Gastroesophageal sphincter (tissue), 4 donors: ENCODE measurements at places on chromosomes 13 and 19. TPM values are rescaled to one million over a fixed set of nuclear protein-coding genes. Genes with fewer than 3 reads are reported as not detected.

The C5AR1 gene
- 3.9 TPM for total RNA-seq

The COL4A2 gene
- total RNA-seq: 496 TPM

DNA sequence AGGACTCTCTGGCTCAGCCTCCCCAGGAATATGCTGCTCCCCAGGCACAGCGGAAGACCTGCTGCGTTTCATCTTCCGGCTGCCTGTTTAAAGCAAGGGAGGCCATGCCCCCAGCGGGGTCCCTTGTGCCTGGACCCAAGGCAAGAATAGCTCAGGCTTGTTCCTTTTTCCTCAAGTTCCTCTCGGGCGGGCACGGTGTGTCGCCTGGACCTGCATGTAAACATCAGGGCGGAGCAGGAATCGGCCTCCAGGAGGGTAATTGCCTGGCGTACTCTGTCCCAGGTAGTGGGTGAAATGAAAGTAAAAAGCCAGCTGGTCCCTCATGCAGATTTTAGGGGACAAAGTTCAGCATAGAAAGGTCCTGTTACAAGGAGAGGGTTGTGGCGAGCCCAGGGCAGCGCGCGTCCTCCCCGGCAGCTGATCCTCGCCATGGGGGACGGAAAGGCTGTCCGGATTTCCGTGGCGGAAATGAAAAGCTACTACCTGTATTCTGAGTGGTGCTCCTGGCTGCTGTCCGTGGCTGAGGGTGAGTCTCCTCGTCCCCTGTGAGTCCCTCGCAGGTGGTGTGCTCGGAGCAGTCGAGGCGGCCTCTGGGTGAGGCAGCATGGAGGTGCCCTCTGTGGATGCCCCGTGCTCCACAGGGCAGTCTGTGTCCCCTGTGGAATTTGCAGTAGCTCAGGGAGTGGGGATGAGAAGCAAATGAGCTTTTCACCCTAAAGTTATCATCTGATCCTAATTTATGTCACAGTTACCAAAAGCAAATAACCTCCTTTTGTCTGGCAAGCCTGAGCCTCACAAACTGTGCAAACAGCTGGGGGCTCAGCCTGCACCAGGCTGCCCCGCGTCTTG is 16.2 kb downstream of the MCF2L start:
- no peak for ATAC-seq

DNA sequence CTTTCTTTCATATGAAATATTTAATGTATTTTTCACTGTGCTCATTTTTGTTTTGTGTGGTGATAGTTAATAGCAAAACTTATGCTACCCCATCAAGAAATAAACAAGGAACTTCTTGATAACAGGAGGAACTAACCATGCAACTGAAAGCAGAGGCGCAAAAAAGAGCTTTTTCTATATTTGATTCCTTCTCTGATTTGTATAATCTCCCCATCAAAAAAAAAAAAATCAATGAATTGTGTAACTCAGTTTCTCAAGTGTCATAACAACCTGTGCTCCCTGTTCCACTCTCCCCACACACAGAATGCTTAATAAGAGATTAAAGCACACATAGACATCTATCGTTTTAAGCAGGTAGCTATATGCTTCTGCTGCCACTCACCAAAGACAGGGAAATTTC is 67.3 kb upstream of the MED4 start:
- no peak for ATAC-seq

- ATAC-seq: no peak
Measured at GRCh38 chr19:44905437-44906160, at the start of gene APOE. Gene APOE, plus strand, starts transcription at chr19:44905796. Its CDS starts 829 bp downstream, at chr19:44906625.

DNA sequence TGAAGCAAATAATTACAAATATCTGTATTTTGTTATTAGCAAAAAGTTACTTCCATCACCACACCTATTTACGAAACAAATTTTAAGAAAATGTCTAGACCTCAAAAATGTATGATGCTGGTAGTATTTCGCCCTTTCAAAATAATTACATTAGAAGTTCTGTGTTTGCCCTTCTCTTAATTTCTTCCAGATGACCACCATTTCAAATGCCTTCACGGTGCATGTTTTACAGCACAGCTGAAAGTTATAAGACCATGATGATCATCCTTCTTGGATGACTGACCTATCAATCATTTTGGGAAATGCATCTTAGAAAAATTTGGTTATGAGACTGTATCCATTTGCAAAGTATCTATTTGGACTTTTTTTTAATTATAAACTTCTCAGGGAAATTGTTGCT is 390.8 kb downstream of the SLITRK6 start:
- no peak for ATAC-seq

The CEACAM18 gene
- total RNA-seq: not detected

DNA sequence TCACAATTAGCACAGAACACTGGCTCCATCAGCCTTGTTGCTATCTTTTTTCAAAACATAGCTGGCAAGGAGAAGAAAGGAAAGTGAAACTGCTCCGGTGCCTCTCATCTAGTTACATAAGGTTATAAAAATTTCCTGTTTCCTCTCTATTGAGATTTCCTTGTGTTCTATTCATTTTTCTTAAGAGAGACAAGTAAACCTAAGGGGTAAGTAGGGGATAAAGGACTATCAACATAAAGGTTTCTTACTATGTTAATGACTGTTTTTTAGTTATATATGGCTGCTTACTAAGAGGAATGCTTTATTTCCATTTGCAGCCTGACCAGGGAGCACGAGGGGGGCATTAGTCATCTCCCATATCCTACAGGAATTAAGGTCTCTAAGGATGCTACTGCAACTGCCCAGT is 73.2 kb upstream of the MLNR start:
- no peak for ATAC-seq

The IRS2 gene
- 43.9 TPM for total RNA-seq

- no peak for ATAC-seq
Measured at GRCh38 chr13:29868581-29868980, 18.2 kb upstream of the UBL3 start.

GRCh38 chr13:45327253-45327955 is 13.6 kb downstream of the TPT1 start:
- ATAC-seq: no peak

- no peak for ATAC-seq
Measured at GRCh38 chr13:111902726-111903125, 164.2 kb upstream of the SOX1 start.

- no peak for ATAC-seq
Measured at GRCh38 chr13:38685974-38686576, 802 bp upstream of the FREM2 start.

GRCh38 chr19:21621671-21622070 is 116.3 kb downstream of the ZNF429 start:
- no peak for ATAC-seq

GRCh38 chr13:79349011-79349410 is 57.0 kb downstream of the RBM26 start:
- no peak for ATAC-seq

DNA sequence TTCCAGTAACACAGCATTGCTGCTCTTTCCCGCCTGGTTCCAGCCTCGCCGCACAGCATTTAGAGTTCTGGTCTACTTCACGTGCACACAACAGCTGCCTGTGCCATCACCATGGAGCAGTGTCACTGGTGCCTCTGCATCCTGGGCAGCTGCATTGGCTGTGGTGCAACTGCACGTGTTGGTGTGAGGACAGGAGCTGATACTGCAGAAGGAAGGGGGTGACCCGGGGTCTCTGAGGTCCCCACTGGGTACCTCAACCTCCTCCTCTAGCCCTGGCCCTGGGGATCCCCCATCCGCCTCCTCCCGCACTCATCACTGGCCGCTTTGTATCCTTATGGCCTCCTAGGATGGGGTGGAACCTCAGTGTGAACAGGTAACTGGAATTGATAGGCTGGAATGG is 112.5 kb downstream of the SOX1 start:
- no peak for ATAC-seq

The ZNF324 gene
- 20.4 TPM for total RNA-seq

DNA sequence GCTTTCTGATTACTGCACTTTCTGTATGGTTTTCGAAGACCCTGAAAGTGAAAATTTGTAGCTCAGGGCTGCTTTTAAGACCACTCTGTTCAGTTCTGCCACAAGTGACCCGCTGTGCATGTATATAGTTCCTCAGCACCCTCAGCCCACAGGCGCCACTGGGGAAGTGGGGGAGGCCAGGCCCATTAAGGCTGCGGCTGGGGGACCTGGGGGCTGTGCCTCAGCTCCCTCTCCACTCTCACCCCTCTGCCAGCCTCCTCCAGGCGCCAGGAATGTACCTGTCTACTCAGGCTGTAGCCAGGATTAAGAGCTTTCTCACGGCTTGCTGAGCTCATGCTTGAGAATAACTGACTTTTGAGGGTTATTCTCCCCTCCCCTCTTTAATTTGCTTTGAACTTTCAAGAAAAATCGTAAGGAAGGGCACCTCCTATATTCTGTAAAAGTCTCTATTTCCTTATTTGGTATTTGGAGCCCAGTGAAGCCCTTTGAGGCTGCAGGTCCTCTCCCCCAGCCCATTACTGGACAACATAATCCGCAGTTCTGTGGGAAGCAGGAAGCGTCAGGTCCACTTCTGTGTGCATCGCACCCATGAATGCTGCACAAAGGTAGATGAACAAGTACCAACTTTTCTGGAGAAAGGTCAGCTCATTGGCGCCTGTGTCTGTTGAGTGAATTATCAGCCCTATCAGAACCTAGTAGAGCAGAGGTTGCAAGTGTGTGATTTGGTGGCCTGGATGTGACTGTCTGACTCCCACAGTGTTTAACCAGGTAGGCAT is 29.6 kb downstream of the GJA3 start:
- ATAC-seq: no peak

DNA sequence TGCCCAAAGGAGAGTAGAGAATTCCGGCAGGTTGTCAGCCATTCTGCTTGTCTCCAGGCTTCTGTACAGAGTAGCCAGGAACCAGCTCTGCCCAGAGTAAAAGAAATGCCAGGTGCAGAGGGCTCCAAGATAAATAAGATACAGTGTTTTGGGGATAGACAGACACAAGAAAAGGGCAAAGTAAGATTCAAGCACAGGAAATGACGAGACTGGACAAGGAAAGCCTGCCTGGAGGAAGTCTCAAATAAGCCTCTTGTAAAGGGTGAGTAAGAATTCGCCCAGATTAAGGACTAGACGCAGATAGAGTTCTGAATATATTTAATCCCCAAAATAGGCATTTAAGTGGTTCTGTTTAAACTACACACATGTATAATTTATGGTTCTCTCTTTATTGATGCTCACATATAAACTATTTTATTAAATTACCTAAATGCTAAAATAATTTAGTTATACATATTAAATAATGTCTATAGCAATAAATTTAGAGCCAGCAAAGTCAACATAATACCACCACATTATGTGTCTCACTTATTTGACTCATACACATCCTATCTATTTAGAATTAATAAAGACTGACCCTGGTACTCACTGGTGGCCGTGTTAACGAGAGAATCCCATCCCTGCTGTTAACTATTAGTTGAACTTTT is 98.4 kb upstream of the RAP2A start:
- ATAC-seq: no peak

- no peak for ATAC-seq
Measured at GRCh38 chr19:51456541-51457290, 1.5 kb downstream of the SIGLEC8 start.
